T1000 (cell line): ENCODE measurements at places on chromosomes 16 and 17.

DNA sequence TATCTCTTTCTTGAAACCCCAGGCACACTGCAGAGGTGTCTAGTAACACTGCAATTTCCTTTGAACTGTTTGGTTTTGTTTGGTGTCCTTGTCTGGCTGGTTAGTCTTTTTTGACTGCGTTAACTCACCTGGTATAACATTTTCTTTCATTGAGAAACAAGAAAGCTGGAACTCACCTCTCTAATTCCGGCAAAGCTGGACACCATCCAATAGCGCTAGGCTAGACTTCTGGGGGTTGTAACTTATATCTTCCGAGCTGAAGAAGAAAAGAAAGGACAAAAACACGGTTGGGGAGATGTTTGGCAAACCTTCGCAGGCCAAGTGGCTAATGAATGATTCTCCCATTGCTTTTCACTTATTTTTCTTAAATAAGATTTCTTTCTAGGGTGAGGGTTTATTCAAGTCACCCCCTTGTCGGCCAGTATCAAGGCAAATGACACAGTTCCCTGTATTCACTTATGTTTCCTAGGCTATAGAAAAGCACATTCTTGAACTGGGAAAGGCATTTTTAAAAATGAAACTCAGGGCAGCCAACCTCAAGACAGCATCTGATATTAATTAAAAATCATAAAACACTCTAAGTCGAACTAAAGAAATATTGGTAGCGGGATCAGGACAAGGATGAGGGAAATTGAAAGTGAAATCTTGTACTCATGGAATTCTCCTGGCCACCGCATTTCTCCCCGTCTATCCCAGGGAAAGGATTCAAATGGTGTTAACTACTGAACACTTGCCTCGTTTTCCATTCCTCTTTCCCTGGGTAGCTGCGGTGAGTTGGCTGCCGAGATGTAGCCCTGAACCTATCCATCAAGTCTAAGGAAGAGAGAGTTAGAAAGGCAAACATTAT is 95.9 kb upstream of the ZFHX3 start:
- no peak for DNase-seq

- no peak for DNase-seq
Measured at GRCh38 chr16:3520413-3520812, 19.6 kb downstream of the CLUAP1 start.

DNA sequence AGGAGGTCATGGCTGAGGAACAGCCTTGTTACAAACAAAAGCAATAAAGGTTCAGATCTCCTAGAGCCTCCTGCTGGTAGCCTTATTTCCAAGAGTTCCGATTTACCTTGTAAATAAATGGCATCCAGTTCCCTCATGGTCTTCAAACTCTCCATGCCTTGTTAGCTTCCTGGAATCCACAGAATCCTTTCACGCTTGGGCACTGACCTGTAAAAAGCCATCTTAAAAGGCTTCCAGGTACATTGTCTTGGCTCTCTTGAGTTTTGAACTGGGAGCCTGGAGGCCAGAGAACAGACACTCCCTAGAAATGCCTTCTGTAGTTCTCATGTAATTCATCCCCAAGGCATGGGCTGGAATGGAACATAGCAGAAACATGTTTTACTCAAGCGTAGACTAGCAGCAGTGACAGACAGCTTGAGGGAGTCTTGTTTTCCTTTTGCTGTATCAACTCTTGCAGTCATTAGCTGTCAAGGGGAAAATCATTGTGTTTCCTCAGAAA is 207.9 kb downstream of the SNX29 start:
- no peak for DNase-seq

- DNase-seq = no peak
Measured at GRCh38 chr16:54331241-54332002, 44.8 kb upstream of the IRX3 start.

DNA sequence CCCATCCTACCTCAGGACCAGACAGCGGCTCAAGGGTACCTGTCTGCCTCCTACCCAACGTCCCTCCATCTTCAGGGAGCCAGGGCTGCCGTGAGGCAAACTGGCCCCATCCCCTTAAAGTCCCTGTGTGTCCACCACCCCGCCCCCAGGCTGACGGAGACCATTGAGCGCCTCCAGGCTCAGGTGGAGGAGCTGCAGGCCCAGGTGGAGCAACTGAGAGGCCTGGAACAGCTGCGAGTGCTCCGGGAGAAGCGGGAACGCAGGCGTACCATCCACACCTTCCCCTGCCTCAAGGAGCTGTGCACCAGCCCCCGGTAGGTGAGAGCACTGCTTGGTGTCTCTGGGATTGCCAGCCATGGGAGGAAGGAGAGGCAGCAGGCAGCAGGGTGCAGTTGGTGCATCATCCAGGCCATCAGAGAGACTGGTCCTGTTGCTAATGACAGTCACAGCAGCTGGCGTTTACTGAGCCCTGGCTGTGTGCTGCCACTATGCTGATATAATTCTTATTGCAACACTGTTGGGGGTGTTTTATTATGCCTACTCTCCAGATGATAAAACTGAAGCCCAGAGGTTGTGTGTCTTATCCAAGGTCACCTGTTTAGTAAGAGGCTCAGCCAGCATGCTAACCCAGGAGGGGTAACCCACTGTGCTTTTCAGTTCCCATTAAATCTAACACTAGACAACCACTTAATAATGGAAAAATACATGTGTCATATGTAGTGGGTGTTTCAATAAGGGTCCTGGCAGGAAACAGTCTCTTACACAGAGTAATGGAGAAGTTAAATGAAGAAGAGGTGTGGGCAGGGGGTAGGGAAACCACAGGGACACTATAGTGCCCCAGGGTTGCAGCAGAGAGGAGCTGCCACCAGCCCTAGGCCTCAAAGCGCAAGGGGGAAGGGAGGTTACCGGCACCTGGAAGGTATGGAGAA is 10.3 kb upstream of the MRPL58 start:
- DNase-seq = no peak

DNA sequence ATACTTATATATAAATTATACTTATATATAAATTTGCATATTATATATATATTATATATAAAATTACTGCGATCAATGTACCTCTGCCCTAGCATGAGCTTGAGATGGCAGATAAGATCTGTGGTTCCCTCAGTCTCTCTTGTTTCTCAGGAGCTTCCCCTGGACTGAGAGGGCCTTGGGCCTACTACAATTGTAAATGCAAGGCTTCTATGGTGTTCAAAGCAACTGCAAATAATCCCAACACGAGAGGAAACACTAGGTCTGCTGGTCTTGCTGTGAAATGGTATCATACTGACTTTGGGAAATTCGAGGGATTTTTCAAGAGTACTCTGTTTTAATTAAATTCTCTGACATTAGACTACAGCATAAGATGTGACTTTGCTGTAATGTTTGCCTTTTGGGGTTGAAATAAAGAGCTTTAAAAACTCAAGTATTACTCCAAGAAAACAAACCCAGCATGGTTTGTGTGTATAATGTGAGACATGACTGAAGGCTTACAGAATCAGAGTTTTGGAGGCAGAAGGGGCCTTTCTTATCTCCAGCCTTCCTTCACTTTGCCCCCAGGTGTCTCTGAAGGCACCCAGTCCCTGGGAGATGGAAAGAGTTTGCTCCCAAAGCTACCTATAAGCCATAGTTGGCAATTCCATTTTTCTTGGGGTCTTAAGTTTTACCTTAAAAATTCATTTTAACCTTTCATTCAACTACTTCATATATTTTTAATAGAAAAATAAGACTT is 24.2 kb downstream of the ACSM1 start:
- DNase-seq = no peak

DNA sequence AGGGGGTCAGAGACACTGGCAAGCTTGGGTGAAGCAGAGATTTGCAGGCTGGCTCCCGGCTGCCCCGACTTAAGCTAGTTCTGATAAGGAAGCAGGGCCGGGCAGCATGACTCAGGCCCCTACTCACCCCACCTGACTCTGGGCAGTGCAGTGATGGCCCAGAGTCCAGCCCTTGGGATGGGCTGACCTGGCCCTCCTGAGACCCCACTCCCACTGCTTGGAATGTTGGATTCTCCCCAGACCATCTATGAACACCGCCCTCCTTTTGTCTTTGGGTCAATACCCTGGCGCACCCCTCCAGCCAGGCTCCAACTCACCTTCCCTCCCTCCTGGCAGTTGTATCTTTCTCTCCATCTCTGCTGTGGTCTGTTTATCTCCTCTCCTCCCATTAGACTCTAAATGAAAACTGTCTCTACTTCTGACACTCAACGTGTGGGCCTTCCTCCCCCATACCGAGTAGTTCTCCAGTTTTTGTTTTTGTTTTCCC is 21.0 kb downstream of the LGALS3BP start:
- no peak for DNase-seq

DNA sequence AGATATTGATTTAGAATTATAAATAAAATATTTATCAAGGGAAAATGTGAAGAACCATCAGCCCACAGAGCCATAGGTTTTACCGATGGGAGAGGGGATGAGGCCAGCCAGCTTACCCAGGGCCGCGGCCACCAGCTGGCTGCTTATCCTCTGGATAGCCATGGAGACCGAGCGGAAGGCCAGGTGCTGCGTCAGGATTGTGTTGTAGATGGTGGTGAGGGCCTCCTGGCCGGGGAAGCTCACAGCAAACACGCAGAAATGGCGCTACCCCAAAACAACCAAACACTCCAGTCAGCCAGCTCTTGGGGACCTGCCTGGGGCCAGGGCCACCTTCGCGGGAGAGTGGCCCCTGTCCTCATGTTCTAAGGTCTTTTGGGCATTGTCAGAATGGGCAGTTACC is 97.8 kb downstream of the DNAH17 start:
- no peak for DNase-seq

DNA sequence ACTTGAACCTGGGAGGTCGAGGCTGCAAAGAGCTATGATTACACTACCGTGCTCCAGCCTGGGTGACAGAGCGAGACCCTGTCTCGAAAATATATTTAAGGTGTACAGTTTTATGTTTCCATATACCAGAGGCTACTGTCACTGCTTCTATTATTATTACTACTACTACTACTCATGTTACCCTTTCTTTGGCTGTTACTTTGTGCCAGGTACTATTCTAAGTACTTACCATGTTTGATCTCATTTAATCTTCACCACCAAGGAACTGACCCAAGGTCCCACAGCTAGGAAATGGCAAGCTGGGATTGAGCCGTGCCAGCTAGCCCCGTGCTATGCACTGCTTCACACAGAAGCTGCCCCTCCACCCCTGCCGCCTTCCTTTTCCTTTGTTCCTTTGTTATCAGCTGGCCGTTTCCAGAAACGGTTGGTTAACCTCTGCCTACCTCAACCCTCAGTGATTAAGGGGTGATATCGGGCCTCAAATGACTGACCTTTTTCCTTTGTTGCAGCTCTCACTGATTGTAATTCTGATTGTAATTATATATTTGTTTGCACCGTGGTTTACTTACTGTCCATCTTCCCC is 78.4 kb downstream of the ABCC1 start:
- DNase-seq = no peak

DNA sequence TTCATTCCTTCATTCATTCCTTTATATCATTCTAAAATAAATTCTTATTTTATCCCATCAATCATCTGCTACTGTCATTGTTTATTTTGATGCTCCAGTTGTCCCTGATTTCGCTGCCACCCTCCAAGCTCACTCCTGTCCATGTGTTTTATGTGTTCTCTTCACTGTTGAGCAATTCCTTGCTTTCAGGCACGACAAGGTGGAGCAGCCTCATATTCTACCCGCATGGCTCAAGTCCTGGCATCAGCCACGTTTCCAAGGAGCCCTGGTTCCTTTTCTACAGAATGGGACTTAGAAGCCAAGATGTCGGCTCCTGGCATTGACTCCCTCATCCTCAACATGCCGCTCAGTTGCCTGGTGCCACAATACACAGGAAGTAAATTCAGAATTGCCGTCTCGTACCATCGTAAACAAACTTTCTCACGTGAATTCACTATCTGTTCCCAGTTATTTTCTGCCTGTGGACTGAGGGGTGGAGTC is 139.0 kb downstream of the RPTOR start:
- DNase-seq = no peak

DNA sequence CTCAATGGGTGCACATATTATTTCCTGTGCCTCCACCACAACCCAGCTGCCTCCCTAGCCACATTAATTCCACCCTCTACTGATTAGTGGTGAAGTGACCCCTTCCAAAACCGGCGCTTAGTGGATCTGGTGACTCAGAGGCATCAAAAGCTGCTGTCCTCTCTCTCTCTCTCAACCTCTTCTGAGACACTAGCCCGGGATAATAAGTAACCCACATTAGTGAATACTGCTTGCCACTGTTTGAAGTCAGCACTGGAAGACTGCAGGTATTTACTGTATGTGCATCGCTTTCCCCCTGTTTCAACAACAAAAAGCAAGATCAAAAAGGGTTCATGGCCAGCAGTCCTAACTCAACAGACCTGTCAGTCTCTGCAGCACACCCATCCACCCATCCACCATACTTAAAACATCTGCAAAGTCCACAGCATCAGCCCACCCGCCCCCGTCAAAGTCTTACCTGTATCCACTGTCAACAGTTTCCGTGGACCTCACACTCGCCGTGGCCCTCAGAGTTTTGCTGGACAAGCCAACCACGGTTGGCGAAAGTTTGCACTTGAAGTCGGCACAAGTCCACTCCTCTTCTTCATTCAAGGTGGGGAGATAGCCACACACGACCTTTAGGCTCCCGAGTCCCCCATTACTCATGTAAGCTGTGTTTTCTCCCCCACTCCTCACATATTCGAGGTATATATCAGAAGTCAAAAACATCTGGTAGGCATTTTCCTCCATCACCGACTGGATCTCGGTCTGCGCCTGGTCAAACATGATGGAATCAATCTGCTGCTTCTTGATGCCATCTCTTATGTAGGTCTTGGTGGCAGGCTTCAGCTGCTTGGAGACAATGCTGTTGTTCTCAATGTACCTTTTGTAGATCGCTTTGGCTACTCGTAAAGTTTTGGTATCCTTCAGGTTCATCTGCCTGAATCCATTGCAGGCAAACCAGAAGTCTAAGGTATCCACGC is 3.8 kb downstream of the AXIN2 start:
- no peak for DNase-seq
